ENCODE measurements at places on chromosomes 16 and 17. TPM values are rescaled to one million over a fixed set of nuclear protein-coding genes. Genes with fewer than 3 reads are reported as not detected.

DNA sequence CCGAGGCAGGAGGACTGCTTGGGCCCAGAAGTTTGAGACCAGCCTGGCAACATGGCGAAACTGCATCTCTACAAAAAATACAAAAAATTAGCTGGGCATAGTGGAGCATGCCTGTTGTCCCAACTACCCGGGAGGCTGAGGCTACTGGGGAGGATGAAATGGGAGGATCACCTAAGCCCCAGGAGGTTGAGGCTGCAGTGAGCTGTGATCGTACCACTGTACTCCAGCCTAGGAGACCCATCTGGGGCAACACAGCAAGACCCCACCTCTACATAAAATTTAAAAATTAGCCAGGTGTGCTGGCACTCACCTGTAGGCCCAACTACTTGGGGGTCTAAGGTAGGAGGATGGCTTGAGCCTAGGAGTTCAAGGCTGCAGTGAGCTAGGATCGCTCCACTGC lies 1.8 kb downstream of the PAM16 start:
- no peak for DNase-seq

- DNase-seq = peak; percentile 83
Measured at GRCh38 chr16:22670551-22671041, 143.4 kb upstream of the HS3ST2 start.

- DNase-seq = no peak
Measured at GRCh38 chr16:73888840-73889490, 407.6 kb upstream of the PSMD7 start.

DNA sequence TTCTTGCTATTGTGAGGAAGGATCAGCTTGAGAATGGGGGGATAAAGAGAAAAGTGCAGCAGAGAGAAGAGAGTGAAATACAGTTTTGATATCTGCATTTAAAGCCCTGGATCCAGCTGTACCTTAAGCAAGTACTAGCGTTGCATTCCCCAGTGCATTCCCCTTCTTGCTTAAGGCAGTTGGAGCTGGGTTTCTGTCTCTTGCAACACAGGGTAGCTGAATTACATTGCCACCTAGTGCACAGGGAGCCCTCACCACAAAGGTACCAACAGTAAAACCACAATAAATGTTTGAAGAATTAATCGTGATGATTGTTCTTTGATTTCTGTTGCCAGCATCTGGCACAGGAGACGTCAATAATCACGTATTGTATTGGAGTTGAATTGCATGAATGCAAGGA lies 588.7 kb downstream of the RBFOX1 start:
- peak; percentile 74 for DNase-seq

GRCh38 chr17:63378411-63379375 lies 67.4 kb downstream of the CYB561 start:
- DNase-seq = peak; percentile 87

Gene LGALS9B
- polyA plus RNA-seq = not detected

DNA sequence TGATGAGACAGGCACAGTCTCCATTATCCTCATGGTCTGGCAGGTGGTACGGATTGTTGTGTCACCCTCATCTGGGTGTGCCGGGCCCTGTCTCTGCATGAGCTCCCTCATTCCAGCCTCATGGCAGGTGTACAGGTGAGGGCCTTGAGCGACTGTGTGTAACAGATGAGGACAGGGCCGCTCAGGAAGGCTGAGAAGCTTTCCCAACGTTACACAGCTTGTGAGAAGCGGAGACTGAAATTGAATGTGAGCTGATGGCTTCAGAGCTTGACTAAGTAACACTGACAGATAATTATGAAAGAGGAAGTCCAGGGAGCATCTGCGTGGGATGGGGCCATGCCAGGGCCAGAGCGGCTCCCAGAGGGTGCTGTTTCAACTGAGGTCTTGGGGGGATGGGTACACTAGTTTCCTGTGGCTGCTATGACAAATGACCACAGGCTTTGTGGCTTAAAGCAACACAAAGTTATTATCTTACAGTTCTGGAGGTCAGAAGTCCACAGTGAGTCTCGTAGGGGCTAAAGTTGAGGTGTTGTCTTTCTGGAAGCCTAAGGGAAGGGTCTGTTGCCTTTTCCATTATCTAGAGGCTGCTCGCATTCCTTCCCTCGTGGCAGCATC lies 36.7 kb downstream of the CMIP start:
- DNase-seq = no peak

- DNase-seq = no peak
Measured at GRCh38 chr17:68511254-68511670, 968 bp upstream of the PRKAR1A start.

GRCh38 chr16:84800158-84800978 lies 19.4 kb upstream of the CRISPLD2 start:
- peak; percentile 51 for DNase-seq

DNA sequence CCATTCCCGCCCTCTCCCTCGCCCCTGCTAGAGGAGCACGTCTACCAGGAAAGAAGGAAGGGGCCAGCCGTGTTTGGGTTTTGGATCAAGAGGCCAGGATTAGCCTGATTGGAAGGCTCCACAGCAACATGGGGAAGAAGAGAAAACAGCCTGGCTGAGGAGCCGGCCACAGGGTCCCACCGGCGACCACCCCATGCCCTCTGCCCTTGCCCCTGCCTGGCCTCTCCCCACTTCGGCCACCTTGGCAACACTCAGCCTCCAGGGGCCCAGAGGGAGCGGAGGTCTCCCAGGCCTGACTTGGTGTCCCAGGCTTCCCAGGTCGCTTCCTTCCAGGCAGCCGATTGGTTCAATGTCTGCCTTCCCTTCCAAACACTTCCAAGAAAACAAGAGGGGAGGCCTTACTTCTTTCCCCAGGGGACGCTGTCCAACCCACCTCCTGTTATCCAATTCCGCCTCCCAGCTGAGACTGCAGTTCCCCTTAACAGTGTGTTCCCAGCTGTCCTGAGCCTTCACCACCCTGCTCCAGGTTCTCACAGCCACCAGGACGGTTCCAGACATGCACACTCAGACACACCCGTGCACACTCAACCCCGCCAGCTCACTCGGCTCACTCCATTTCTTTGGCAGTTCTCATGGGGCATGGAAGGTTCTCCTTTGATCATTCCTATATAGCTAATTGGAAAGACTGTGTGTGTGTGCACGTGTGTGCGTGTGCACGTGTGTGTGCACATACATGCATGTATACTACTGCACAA lies 65.4 kb downstream of the RBFOX3 start:
- DNase-seq = no peak

- DNase-seq = peak; percentile 54
Measured at GRCh38 chr17:7403043-7403726, 712 bp downstream of the TMEM256 start.

Gene QPRT
- polyA plus RNA-seq = 9.4 TPM

DNA sequence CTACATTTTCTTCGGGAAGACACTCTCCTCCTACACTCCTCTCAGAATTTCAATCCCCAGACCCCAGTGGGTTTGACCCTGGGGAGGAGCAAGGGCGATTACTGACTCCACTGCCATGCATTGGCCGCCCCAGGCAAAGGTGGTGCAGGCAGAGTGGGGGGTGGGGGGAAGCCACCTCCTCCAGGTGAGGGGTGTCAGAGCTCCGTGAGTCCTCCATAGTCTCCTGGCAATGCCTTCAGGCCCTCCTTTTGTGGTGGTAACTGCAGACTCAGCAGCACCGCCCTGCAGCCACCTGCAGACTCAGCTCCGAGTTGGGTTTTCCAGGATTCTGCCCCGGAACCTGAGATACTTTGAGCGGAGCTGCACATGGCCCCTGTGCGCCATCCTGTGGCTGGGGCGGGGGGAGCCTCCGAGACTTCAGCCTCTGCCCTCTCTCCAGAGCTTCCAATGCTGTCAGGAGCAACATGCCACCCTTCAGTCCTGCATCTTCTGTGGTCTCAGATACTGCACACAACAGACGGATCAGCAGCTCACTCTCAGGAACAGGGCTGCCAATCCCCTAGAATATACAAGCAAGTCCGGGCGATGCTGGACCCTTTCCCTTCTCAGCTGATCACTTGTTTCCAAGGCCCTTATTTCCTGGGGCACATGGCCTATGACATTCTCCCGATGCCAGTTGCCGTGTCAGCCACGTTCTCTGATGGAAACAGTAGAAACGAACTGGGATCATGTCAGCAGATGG lies 2.4 kb upstream of the SLC47A2 start:
- DNase-seq = no peak

DNA sequence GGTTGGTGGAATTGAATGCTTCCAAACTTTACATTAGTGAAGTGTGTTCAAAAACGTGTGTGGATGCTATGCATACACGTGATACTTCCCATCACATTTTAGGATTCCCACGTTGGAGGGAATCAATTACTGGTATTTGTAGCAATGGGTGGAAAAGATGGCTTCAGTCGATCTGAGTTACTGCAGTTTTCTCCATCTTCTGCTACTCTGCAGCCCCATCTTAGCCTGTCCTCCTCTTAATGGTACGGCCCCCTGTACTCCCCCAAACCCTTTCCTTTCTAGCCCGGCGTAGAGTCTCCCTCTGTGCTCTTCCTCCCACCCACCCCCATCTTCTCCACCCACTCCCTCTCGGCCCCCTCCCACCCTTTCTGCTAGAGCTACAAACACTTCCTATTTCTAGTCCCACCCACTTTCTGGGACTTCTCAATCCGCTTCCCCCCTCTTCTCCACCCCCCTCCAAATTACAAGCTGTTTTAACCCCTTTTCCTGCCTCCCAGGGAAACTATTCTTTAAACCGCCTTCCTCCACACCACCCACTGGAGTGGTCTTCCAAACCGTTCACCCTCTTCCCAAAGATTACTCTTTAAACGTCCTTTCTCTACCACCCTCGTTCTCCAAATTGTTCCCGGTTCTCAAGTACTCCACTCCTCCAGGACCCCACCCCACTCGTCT lies 1.1 kb downstream of the CHTF8 start:
- DNase-seq = peak; percentile 45

DNA sequence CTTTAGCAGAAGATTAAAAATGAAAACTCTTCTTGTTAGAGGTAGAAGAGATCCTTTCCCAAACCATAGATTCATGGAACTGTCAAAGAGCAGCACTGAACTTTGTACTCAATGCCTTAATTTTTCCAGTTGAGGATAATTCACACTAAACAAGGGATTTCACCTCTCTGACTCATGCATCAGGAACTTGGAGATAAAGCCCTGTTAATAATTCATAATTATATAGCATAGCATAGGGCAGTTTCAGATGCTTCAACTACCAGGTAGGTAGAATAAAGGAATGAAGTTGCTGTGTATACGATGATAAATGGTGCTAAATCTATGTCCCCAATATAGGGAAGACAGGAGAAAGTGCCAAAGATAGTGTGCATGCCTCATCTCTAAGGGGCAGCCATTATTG lies 450.4 kb downstream of the MAF start:
- DNase-seq = no peak

- peak; percentile 74 for DNase-seq
Measured at GRCh38 chr17:50620858-50621257, 13.8 kb upstream of the ABCC3 start.

Gene STX1B
- polyA plus RNA-seq = 38.2 TPM

DNA sequence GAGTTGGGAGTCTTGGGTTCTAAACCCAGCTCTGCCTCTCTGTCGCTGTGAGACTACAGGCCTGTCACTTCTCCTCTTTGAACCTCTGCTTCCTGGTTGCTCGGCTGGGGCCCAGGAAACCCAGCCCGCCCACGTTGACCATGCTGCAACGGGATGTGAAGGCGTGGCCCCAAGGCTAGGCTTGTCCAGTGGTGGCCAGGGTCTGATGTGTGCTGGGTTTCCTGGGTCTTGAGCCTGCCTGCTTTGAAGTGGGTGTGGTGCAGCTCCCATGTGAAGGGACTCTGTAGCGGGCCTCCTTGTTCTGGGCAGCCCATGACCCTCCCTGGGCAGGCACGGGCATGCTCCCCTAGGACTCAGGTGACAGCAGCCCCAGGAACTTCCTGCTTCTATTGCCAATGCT lies 82.3 kb downstream of the SDR42E1 start:
- no peak for DNase-seq

DNA sequence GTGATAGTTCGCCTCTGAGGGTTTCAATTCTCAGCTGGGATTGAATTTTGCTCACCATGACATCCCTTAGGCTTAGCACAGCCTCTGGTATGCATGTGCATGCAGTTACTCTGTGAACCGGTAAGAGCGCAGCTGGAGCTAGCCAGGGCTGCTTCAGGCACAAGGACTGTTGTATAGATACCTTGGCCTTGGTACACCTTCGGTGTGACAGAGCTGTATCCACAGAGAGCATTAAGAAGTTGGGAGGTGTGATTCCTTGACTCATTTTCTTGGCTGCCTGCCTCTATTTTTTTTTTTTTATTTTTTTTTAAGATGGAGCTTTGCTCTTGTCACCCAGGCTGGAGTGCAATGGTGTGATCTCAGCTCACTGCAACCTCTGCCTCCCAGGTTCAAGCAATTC lies 2.2 kb upstream of the NUTF2 start:
- DNase-seq = no peak

Gene KCNJ12
- 2.9 TPM for polyA plus RNA-seq

Gene GPR179
- 1.2 TPM for polyA plus RNA-seq

GRCh38 chr17:57600074-57600473 lies 145.0 kb downstream of the CCDC182 start:
- DNase-seq = no peak

Gene RPL19
- 2,935 TPM for polyA plus RNA-seq

DNA sequence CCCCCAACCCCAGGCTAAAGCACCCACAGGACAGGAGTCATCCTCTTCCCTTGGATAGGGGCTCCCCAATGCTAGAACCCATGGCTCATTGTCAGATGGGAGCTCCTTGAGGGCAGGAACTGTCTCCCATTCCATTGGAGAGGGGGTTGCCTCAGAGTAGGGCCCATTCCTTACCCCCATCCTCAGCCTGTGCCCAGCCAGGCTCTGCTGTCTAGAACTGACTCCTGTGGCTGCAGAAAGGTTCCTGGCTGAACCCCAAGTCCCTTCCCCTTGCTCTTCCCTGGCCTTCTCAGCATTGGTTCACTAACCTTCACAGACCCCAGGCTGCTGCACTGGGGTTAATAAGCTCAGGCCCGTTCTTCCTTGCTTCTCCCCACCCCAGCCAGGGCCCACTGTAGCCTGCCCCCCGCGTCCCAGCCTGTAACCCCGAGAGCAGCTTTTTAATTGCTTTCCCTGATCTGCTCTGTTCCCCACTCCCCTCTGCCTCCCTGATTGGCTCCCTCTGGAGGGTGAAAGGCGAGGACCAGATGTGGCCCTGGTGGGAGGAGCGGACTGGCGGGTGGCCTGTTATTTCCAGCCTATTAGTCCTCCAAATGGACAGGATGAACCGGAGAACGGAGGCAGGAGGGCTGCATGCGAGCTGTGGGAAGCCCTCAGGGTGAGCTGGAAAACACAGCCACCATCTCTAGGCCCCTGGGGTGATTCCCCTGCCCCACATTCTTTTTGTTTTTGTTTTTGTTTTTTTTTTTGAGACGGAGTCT lies 6.0 kb upstream of the GFAP start:
- DNase-seq = peak; percentile 79

DNA sequence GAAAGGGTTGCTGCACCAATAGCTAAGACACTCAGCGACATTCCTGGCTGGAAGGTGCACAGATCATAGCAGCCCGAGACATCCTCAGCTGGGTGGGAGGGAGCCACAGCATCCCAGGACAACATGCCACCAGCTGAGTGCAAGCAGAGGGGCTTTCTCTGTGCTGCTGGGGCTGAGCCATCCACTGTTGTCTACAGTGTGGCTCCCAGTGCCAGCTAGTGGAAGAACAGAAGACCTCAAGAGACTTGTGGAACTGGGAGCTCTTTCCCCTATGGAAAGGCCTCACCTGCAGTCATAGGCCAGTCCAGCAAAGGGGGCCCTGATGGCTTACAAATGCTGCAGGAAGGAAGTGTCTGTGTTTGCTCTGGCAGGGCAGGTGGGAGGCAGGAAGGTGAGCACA lies 131.0 kb downstream of the C16orf78 start:
- no peak for DNase-seq

All from brain (organoid and tissue), 16 donors.